NCI-H2029 treated with DMSO at 0.1 percent for 48 hours (cell line): ENCODE measurements at places on chromosomes 5 and 9.

DNA sequence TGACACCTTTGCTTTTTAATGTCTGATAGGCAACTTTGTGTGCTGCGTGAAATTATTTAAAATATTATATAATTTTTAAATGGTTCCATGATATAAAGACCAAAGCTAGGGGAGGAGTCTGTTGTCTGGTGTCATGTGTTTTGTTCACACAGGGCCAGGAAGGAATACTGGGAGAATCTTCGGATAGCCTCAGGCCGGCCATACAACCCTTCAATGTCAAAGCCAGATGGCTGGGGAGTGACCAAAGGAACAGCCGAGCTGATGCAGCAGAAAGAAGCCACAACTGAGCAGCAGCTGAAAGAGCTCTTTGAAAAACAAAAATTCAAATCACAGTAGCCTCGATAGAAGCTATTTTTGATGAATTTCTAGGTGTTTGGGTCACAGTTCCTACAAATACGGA lies 19.2 kb downstream of the BHMT start:
- DNase-seq: no peak

DNA sequence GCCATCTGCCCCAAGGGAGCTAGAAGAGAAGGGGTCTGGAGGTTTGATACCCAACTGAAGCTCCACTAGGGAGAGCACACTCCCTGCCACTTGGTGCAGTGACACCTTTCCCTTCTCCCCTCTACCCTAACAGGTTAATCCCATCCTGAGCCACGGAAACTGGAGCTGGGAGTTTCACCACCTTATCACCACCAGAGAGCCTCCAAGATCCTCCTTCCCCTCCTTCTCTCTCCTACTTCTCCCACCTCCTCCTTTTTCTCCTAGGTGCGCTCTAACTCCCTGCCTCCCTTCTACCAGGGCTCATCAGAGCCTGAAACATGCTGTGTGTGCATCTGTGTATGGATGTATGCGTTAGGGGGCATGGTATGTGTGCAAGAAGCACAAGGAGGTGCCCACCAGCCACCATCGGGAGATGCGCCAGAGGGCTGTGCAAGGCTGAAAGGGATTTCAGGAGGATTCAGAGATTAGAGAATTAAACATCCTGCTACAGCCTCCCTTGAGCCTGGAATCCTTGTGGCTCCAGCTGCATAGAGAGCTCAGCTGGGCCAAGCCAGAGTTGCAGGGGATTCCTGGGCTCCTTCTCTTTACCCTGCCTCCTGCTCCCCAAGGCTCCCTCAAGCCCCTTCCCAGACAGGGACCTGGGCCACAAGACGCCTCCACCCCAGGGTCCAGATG lies 89.8 kb downstream of the PCDH1 start:
- no peak for DNase-seq

DNA sequence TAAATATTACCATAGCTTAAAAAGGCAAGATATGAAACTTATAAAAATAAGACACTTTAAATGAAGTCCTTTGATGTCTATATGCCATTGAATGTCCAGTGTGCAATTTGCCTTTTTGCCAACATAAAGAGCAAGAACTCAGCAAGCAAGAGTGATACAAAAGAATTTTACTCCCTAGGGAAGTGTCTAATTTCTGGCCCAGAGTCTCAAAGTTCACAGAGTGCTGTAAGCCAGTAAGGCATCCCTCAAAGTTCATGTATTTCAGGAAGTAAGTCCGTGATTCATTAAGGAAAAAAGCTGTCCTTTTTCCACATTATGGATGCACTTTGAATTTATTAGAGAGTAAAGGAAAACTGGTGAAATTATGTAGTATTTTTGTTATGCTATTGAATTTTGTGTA lies 185.2 kb downstream of the CCDC171 start:
- DNase-seq: no peak

DNA sequence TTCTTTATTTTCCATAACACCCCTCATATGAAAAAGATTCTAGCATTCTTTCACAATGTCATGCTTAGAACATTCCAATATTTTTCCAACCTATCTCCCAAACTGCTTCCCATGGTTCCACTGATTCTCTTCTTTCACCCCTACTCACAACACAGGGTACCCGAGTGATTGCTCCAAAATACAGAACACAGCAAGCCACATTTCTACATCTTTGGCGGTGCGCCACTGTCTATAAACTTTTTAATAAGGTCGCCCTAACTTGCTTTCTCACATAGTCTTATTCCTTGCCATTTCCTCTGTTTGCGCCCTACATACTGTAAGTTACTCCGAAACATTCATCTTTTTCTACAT lies 517.1 kb downstream of the RAB3C start:
- DNase-seq: no peak
